Naive thymus-derived CD4-positive, alpha-beta T cell (primary cell): ENCODE measurements at places on chromosomes 2 and 18. TPM values are rescaled to one million over a fixed set of nuclear protein-coding genes. Genes with fewer than 3 reads are reported as not detected.

Gene EN1
- total RNA-seq: not detected in 2 replicates

Gene HMSD
- not detected for total RNA-seq

Gene ARHGAP15
- total RNA-seq: 164 TPM

Gene M1AP
- not detected for total RNA-seq

GRCh38 chr2:37469126-37469525 lies 124.7 kb downstream of the QPCT start:
- H3K4me1 ChIP-seq: no peaks in the 10 kb centered on the region
- no peaks in the 10 kb centered on the region for H3K27me3 ChIP-seq
- no peaks in the 10 kb centered on the region for H3K36me3 ChIP-seq
